Activated CD4-positive, alpha-beta T cell treated with anti-CD3 and anti-CD28 coated beads, Interleukin-10, Interleukin-2, amounts not matched to agents 100 ng/mL and 50 ng/mL, durations not matched to agents 16 hours and 8 hours (primary cell): ENCODE measurements at places on chromosomes 13 and 19.
A peak's percentile ranks its signal among the peaks of the same experiment; 100 is the strongest.

DNA sequence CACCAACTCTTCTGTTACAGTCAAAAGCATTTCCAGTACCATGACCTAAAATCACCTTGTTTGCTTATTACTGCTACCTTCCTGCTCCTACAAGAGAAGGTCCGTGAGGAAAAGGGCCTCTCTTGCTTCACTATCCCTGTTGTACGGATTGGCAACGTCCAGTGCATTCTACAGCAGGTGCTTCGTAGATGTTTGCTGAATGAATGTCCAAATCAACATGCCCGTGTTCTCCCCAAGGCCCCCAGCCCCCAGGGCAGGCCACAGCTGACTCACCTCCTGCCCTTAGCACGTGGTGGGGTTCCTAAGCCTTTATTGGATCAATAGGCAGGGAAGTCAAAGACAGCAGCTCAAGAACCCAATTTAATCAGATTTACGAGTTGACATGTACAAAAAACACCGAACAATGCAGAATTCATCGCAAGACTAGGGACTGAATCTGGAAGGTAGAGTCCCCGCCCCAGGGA, 5.5 kb upstream of the NAPA start:
- no peak for DNase-seq

- DNase-seq, result peak; percentile 62
Measured at GRCh38 chr19:1408300-1409203, 1.2 kb downstream of the DAZAP1 start.

DNA sequence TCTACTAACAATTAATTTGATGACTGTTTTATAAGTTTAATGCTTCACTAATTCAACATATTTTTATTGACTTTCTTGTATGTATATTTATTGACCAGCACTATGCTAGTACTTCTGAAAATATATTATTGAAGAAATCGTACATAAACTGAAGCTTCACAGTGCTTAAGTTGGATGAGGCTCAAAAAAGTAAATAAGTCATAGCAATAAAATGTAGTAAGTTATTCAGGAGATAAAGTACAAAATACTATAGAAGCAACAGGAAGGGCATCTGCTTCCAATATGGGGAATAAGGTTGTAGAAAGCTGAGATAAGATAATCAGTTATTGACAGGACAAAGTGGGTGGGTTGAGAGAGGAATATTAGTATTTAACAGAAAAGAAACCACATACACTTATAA, 944.9 kb upstream of the MIR17HG start:
- DNase-seq, result no peak

DNA sequence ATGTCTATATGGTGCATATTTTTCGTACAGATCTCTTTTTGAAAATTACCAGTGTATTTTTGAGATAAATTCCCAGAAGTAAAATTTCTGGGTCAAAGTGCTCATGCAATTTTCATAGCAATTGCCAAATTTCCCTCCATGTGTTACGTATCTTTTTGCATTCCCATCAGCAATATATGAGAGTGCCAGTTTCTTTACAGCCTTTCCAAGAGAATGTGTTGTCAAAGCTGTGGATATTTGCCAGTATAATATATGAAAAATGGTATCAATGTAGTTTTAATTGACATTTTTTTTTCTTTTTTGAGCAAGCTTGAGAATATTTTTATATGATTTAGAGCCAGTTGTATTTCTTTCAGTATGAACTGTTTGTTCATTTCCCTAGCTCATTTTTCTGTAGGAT, 399.0 kb upstream of the KLF12 start:
- no peak for DNase-seq

- no peak for DNase-seq
Measured at GRCh38 chr19:13098277-13099072, 4.2 kb downstream of the LYL1 start.

DNA sequence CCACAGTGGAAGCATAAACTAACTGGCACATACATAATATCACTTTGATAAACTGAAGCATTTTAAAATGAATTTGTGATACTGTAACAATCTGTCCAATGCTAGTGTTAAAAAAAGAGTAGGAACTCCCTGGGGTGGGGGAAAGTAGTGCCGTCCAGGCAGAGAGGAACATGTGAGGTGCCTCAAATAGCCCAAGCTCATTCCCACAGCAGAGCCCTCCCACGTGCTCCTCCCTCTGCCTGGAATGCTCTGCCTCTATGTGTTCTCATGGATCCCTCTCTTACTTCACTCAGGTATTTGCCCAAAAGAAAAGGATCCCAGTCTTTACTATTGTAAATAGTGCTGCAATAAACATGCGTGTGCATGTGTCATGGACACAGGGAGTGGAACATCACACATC, 188.1 kb downstream of the NHLRC3 start:
- DNase-seq, result no peak

DNA sequence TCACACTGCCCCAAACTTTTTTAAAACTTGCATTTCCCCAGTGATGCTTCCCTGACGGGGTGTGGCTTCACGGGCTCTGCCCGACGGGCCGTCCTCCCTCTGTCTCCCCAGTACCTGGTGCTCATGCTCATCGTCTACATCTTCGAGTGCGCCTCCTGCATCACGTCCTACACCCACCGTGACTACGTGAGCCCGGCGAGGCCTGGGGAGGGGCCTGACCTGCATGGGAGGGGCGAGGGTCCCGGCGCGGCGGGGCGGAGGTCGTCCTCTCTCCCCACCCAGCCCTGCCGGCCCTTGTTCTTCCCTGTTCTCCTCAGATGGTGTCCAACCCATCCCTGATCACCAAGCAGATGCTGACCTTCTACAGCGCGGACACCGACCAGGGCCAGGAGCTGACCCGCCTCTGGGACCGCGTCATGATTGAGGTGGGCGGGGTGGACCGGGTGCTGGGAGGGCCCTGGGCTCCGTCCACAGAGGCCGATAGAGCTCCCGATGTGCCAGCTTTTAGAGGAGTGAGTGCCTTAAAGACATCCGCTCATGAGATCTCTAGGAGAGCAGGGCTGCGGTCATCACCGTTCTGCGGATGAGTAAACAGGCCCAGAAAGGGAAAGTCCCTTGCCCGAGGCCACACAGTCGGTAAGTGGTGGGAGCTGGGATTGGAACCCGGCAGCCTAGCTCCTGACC, 6.9 kb downstream of the UPK1A start:
- peak; percentile 82 for DNase-seq

DNA sequence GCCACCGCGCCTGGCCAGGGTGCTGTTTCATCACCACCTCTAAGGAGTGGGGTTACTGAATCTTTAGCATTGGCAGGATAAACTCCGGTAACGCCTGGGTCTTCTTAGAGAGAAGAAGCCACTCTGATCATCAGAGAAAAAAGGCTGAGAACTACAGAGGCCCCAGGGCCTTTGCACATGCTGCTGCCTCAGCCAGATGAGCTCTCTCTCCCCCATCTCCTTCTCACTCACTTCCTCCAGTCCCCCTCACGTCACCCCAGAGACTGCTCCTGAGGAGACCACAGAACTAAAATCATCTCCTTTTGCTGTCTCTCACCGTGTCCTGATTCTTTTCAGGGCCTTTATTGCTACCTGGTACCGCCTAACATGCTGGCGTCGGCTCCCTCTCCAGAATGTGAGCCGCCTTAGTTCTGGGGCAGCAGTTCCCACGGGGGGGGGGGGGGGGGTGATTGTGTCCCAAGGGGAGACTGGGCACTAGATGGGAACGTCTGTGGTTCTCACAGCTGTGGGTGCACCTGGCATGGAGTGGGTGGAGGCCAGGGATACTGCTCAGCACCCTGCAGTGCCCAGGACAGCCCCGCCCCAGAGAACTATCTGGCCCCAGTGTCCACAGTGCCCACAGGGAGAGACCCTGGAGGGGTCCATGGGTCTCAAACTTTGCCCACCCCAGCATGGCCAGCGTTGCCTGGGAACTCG, 5.1 kb upstream of the DIRAS1 start:
- DNase-seq, result no peak

GRCh38 chr13:20501592-20501991, 24.1 kb downstream of the CRYL1 start:
- no peak for DNase-seq

DNA sequence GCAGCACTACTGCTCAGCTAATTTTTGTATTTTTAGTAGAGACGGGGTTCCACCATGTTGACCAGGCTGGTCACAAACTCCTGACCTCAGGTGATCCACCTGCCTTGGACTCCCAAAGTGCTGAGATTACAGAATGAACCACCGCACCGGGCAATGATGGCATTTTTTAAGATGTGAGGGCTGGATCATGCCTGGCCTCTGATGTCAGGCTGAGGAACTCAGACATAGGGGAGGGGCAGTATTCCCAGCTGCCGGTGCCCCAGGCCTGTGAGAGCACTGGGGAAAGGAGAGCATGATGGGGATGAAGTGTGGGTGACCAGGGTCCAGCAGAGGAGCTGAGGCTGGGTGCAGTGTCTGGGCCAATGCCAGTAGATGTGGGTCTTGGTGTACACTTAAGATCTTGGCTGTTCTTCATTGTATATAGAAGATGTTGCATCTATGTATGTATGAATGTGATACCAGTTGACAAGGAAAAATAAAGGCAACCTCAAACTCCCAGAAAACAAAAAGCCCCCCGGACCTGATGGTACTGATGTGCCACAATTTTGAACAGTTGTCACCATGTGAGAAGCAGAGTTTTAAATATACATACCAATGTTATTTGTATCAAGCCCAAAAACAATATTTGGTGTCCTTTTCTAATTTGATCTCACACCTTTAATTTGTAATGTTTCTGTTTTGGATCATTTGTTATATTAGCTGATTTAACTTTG, 3.4 kb upstream of the PLVAP start:
- DNase-seq, result no peak

DNA sequence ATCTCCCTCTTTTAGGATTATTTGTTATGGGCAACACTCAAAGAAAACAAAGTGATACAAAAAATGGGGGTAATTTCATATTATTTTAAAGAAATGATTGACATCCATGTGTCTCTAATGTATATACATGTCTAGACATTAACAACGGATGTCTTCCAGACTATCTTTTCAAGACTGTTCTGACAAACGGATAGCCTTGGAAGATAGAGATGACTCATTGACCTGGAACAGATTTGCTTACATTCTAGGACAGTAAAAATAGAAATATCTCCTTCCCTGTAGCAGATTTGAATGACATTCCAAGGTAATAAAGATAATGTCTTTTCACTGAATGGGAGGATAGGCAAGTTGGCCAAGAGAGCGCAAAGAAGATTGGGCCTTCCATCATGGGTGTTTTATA, 26.2 kb upstream of the SLITRK6 start:
- DNase-seq, result no peak

DNA sequence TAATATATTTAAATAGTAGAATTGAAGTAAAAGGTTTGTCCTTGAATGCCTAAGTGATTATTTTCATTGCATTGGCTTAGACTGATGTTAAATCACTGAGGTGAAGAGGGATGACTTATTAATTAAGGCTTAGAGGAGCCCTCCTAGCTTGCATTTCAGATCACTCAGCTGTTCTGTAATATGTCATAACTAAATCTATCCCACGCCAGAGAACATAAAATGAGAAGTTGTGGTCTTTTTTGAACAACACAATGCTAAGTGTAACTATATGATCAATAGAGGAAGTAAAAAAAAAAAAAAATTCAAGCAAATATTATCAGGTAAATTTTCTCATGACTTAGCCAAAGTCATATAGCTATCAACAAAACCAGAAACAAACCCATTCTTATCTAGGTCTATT, 752.2 kb downstream of the GPC5 start:
- DNase-seq, result no peak

GRCh38 chr13:81757348-81757970, 1416.5 kb upstream of the SPRY2 start:
- DNase-seq, result no peak
